Epithelial cell of alveolus of lung (primary cell): ENCODE measurements at places on chromosomes 7 and 10. TPM values are rescaled to one million over a fixed set of nuclear protein-coding genes. Genes with fewer than 3 reads are reported as not detected.

HSPA12A gene
- total RNA-seq = 3.0 and 5.2 TPM in 2 replicates

NRF1 gene
- 10.6 and 18.0 TPM in 2 replicates for total RNA-seq

CYP2C19 gene
- total RNA-seq = not detected in 2 replicates

EXOC4 gene
- total RNA-seq = 39.3 and 50.3 TPM in 2 replicates

ZCWPW1 gene
- 0.52 and 1.8 TPM in 2 replicates for total RNA-seq

BZW2 gene
- total RNA-seq = 87.7 and 101 TPM in 2 replicates

KNDC1 gene
- 0.80 TPM in 1 of 2 replicates, not detected in the other for total RNA-seq

FGF8 gene
- not detected in 2 replicates for total RNA-seq

HOGA1 gene
- 0.13 and 0.48 TPM in 2 replicates for total RNA-seq

DHTKD1 gene
- total RNA-seq = 15.8 and 17.6 TPM in 2 replicates

CPA5 gene
- total RNA-seq = not detected in 2 replicates

CCDC172 gene
- total RNA-seq = not detected in 2 replicates

TMEM176B gene
- total RNA-seq = 14.3 TPM in 1 of 2 replicates, not detected in the other

PODXL gene
- total RNA-seq = 1.1 and 9.3 TPM in 2 replicates

C7orf33 gene
- not detected in 2 replicates for total RNA-seq
